ENCODE measurements at places on chromosomes 3 and 15.

DNA sequence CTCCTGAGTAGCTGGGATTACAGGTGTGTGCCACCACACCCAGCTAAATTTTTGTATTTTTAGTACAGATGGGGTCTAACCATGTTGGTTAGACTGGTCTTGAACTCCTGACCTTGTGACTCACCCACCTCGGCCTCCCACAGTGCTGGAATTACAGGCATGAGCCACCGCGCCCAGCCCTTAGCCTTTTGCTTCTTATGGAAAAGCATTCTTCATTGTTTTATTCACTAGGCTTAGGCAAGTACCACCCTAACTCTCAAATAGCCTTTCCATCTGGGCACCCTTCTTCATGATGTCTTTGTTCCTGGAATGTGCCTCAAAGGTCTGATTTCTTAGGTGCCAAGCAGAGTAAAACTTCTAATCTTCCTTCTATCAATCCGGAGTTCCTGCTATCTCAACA lies 641.8 kb downstream of the FHIT start:
- no peak for DNase-seq

DNA sequence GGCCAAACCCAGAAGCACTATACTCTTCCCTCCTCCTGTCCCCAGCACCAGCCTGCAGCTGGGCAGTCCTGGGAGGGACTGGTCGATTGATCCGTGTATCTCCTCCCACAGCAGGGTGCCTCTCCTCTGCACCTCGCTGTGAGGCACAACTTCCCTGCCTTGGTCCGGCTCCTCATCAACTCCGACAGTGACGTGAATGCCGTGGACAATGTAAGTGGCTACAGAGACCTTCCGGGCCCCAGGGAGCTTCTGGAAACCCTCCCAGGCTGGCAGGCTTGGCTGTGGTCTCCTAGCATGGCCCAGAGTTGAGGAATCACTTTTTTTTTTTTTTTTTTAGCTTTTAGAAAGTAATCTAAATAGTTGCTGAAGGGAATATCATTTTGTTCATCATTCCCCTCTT lies 30.7 kb downstream of the ANKDD1A start:
- DNase-seq = no peak

DNA sequence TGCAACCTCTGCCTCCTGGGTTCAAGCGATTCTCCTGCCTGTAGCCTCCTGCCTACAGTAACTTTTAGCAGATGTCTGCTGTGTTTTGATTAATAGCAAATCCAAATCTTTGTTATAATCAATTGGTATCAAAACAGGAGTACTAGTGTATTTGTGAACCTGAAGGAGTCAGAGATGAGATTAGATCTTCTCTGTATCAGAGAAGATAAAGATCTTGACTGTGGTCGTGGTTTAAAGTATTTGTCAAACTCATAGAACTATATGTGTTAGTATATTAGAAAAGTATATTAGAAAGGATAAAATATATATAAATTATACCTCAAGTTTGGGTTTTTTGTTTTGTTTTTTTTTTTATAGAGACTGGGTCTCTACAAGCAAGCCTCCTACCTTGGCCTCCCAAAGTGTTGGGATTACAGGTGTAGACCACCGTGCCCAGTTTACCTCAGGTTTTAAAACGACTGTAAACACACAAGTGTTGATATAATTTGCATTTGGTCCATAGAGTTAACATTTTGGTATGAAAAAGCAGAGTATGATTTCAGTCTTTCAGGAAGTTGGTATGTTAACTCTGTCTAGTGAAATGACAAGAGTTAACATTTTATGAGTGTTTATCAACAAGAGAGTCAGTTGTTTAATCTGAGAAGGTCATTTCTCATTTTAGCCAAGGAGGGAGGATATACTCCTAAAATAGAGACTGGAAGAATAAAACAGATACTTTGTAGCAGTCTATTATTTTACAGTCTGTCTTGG lies 18.3 kb downstream of the RTF1 start:
- DNase-seq = no peak

DNA sequence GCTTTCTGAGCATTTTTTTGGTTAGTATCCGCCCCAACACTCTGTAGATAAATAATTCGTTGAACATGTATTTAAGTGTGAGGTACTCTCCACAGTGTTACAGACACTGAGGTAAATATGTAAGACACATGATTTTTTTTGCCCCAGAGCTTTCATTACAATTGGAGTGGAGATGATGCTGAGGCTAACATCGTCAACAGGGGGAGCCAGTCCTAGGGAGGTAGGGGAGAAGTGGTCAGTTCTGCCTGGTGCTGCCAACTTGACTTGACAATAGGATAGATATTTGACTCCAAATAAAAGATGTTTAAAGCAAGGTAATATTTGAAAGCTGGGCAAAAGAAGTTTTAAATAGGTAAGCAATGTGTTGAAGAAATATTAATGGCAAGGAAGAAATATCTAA lies 295.7 kb downstream of the UNC13C start:
- DNase-seq = no peak

GRCh38 chr15:35181538-35181937 lies 96.4 kb upstream of the NANOGP8 start:
- DNase-seq = no peak

DNA sequence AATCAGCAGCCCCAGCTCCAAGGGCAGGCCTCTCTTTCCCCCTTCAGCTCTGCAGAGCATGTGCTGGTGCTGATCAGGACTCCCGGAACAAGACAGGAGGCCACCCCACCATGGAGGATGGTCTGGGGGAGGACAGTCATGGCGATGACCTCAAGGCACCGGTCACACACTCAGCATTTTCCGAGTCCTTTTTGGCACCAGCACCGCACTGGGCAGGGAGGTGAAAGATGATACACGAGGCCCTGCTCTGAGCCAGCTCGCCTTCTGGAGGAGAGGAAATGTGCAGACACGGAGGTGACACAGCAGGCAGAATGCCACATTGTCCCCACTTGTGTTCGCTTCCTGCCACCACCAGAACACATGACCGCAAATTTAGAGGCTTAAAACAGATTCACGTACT lies 61.8 kb upstream of the SEC61A1 start:
- DNase-seq = no peak

- DNase-seq = no peak
These were observed 9.2 kb downstream of the NDUFB5 start for GRCh38 chr3:179613807-179614206.

DNA sequence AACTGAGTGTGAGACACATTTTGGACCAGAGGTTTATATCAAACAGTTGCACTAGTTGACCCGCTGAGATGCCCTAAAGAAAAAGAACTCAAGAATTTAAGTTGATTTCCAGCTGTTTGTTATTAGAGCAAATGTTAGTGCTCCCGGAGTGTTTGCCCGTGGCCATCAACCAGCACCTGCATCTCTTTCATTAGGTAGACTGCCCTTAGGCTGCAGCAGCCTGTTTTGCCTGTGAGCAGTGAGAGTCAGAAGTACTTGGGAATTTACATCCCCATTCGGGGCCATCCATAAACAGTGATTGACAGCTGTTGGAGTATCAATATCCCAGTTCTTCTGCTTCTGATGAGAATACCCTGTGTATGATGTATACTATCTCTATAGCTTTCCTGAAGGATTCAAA lies 492.6 kb downstream of the RBMS3 start:
- no peak for DNase-seq
